ENCODE measurements at places on chromosomes 2 and 18. TPM values are rescaled to one million over a fixed set of nuclear protein-coding genes. Genes with fewer than 3 reads are reported as not detected.

TEX44 gene
- not detected for total RNA-seq

RPRM gene
- total RNA-seq: under 0.01 TPM

IL36RN gene
- total RNA-seq: not detected

CTAGE1 gene
- total RNA-seq: not detected

DNA sequence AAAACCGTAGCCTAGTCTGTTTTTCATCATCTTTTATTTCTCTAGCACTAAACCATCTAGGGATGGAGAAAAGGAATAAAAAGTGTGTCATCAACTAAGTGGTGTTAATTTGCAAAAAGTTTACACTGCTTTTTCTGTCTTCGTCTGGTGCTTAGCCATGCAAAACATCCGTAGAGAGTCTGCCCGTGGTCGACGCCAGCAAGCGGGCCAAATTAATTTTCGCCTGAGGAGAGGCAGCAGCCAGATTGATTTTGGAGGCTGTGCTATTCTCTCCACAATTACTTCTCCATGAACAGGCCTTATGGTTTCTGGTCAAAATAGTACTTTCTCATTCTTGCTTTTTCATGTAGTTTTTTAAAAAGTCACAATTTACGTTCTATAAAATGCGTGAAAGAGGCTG is 46.3 kb downstream of the TNFRSF11A start:
- no peak for DNase-seq

DNA sequence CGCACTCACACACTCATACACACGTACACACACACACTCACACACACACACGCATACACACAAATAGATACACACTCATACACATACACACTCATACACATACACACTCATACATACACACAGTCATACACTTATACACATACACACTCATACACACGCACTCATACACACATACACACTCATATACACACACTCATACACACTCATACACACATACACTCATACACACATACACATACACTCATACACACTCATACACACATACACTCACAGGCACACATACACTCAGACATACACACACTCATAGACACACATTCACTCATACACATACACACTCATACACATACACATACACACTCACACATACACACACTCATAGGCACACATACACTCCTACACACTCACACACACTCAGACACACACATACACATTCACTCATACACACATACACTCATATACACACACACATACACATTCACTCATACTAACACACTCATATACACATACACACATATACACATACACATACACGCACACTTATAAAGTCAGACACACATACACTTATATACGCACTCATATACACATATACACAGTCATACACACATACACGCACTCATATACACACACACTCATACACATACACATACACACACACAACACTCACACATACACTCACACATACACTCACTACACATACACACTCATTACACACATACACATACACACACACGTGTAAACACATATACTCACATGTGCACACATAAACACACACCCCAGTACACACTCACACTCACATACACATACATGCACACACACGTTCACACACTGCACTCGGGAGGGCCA is 28.7 kb downstream of the KCNIP3 start:
- no peak for DNase-seq

DNA sequence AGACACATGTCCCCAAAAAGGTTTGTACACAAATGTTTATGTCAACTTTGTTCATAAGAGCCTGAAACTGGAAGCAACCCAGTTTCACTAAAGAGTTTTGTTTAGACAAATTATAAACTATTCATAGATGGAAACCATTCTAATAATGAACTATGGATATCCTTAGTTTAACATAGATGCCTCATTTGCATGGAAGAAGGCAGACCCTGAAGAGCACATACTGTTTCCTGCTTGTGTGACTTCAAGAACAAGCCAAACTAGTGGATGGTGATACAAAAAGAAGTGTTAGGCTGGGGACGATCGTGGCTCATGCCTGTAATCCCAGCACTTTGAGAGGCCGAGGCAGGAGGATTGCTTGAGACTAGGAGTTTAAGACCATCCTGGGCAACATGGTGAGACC is 48.1 kb downstream of the ACOXL start:
- DNase-seq: no peak

All from hematopoietic multipotent progenitor cell (in vitro differentiated cells).